ENCODE measurements at places on chromosomes 5 and 9.

GRCh38 chr5:124841829-124842712 is 95.6 kb upstream of the ZNF608 start:
- peak; percentile 19 for DNase-seq

DNA sequence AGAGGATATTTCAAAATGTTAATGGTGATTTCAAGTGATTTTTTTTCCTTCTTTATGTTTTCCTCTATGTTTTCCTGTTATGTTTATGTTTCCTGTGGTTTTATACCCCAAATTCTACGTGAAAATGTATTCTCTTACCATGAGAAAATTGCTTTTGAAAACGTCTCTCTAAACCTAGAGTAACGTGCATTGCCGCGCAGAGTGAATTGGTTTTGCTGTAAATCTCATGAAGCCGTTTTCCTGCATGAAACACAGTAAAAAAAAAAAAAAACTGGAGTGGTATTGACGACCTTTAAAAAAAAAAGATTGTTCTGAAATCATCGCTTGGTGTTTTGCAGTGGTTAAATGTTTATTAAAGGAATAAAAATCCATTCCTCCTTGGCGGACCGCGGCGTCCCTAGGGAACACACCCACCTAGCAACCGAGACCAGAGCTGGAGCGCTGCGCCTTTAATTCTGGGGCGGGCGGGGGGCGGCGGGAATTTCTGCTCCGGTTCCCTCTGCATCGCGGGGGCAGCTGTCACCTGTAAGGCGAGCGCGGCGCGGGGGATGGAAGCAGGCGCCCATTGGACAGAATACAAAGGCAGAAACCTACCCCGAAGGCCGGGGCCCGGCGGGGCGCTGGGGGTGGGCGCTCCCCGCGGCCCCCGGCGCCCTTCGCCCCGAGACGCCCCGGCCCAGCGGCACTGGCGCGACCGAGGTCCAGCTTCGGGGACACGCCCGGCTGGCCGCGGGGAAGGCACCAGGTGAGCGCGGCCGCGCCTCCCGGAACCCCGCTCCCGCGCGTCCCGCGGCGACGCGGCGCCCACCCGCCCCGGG is at the start of gene SOWAHA:
TSS of gene SOWAHA (plus strand) at position 522 of the 818 bp plus-strand sequence. CDS start 320 bp downstream, outside the sequence.
- DNase-seq: no peak

- DNase-seq: peak; percentile 45
Measured at GRCh38 chr5:153551537-153552079, 61.1 kb downstream of the GRIA1 start.

DNA sequence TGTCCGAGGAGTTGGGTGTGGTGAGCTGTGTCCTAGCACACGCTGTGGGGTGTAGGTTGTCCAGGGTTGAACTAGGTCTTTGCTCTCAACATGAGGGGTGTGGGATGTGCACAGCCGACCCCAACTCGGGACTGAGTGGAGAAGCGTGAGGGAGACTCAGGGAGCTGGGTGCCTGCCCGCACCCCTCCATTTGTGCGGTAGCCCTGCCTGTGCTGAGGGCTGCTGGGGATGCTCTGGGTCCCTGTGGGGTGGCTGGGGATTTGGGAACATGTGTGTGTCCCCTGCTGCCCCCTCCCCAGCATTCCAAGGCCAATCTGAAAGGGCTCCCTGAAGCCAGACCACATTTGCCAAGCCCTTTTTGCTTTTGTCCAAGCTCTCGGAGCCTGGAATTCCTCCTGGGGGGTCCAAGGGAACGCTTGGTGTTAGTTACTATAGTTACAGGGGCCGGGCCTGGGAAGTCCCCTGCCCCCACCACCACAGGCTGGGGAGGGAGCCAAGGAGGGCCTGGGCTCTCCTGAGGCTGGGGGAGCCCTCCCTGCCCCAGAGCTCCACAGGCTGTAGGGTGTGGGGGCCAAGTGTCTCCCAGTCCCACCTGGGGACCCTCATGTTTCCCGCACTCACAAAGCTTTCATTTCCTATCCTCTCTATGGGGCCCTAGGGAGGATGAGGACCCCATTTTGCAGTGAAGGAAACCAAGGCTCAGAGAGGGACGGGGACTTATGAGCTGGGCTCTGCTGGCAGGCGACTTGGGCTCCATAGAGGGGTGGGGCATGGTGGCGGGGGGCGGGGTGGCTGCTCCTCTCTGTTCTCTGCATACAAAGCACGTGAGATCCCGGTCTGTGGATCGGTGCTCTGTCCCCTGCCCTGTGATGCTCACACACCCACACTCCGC is 1.1 kb downstream of the CRB2 start:
- no peak for DNase-seq

- DNase-seq: no peak
Measured at GRCh38 chr5:126357585-126358342, 65.4 kb upstream of the GRAMD2B start.

- no peak for DNase-seq
Measured at GRCh38 chr5:163941079-163941478, 435.7 kb downstream of the MAT2B start.

- DNase-seq: peak; percentile 99
Measured at GRCh38 chr5:135208903-135209721, 175.1 kb upstream of the PITX1 start.

- no peak for DNase-seq
Measured at GRCh38 chr9:113979343-113980127, 98.6 kb downstream of the AMBP start.

DNA sequence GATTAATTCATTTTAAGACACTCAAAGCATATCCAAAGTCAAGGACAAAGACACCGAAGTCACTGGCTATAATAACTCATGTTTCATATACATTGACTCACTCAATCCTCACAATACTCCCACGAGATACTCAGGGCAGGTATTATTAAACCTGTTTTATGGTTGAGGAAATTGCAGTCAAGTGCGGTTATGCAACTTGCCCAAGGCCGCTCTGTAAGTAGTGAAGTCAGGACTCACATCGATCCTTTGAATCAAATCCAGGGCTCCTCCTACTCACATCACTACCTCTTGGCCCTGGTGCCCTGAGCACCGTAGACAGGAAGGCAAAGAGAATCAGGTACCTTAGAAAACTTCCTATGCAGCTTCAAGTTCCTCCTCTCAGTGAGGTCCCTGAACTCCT is 87.8 kb upstream of the APC start:
- DNase-seq: no peak

DNA sequence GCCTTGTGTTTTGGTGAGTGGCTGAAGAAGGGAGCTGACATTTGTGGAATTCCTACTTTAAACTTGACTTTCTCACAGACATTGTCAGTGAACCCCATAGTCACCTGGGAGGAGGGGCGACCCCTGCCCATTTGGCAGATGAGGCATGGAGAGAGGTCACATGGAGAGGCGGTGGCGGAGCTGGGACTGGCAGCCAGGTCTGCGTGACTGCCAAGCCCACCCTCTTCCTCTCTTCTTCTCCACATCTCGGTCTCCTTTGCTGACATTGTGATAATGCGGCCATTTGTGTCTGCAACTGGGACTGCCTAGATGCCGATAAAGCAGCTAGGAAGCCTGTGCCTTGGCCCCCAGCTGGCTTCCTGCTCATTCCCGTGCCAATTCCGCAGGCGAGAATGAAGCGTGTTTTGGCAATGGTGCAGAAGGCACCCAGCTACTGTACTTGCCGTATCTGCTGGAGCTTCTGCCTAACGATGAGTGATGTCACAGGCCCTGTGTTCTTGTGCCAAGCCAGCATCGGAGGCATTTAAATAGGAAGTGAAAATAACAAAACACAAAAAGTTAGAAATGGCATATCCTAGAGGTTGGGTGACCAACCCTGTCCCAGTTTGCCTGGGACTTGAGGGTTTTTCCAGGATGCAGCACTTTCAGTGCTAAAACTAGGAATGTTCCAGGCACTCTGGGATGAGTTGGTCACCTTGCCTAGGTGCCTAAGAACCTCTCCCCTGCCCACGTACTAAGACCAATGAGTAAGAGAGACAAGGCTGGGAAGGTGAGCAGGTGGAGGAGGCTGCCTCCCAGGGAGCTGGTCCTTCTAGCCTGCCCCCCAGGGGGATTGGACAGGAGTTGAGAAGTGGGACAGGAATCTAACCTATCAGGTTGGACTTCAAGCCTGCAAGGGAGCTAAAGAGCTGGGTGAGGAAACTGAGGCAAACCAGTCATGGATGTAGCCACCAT is 23.6 kb downstream of the OLFML2A start:
- no peak for DNase-seq

- DNase-seq: peak; percentile 61
Measured at GRCh38 chr5:149381986-149382338, 2.9 kb upstream of the IL17B start.

- no peak for DNase-seq
Measured at GRCh38 chr5:160419458-160420330, 813 bp upstream of the SLU7 start.

GRCh38 chr5:16975950-16976624 is 40.0 kb upstream of the MYO10 start:
- DNase-seq: no peak

DNA sequence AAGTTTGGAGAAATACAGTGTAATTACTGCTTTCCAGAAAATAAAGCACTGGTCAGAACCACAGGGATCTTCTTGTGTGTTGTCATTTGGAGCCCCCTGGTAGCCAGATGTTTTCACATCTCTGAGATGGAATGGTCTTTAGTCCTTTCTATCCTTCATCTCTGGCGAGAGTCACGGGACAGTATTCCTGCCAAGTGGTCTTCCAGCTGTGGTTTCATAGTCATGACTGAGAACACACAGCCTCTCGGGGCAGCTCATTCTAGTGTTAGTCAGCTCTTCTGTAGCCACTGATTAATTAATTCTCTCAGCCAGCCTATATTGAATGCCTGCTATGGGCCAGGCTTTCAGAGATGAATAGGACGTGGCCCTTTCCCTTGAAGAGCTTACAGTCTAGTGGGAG is 34.1 kb downstream of the HMGXB3 start:
- no peak for DNase-seq
